Left renal pelvis (tissue), 4 donors: ENCODE measurements at places on chromosomes 4 and X. TPM values are rescaled to one million over a fixed set of nuclear protein-coding genes. Genes with fewer than 3 reads are reported as not detected.

DNA sequence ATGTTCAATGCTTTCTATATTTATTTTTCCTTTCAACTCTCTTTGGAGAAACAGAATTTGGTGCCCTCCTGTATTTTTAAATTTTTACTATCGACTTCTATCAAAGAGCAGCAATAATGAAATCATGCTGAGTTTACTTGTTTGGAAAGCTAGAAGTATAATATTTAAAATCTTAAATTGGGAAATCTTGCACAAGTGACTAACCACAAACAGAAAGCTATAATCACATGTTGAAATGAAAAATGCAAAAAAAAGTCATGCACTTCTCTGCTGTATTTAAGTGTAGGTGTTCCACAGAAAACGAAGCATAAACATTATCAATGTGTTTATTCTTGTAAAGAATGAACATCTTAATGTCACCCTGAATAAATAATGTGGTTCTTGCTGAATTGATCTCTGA is 306.1 kb downstream of the PCDH18 start:
- no peak for DNase-seq

DNA sequence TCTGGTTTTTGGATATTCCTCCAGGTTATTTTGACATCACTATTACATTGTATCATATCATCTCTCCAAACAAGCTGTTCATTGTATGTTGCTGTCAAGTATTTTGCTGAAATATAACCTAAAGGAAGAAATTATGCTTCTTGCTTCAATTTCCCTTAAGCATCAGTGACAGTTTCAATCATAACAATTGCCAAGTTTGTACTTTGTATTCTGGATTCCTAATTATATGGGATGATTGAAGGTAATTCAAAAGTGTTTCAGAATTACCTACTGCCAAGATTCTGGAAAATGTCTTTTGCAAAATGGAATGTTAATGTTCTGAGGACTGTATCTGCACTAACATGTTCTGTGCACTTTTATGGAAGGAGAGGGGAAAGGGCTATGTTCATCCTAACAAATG is 228.7 kb downstream of the PRDM5 start:
- DNase-seq: no peak

DNA sequence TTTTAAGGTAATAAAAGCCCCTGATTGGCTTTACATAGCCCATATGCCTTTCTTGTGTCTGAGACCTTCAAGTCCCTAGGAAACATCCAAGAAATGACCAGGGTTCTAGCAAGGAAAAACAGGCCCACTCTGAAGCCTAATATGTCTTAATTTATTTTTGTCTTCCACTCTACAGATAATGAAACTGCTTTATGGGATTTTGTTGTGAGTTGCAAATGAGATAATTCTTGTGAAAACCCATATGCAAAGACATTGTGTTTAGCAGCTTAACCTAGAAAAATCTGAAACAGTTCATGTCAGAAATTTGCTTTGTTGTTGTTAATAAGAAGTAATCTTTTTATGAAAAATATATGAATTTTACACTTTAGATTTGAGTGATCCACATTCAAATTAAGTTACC is 190.7 kb upstream of the BMP3 start:
- DNase-seq: no peak

GRCh38 chr4:161573836-161574235 is 590.0 kb downstream of the FSTL5 start:
- no peak for DNase-seq

GRCh38 chrX:154368630-154369448 is 5.6 kb downstream of the FLNA start:
- no peak for DNase-seq

Gene NEUROG2
- not detected for polyA plus RNA-seq

- no peak for DNase-seq
Observed at GRCh38 chr4:89855236-89855635, 18.3 kb upstream of the SNCA start.

DNA sequence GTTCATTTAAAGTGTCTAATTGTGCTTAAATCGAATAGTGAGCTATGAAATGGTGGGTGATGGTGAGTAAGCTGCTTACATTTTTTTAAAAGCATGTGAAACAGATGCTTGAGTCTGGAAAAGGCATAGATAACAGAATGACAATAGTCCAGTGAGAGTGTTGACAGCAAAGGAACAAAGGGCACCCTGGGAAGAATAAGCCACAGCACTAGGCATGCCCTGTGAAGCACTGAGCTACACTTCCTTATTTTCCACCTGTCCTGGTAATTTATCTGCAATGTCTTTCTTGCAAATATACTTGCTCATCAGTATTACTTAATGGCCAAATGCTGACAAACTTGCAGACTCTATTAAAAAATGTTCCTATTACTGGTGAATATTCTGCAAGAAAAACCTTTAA is 168.7 kb downstream of the PRDM5 start:
- no peak for DNase-seq
